Hindlimb muscle (tissue), 1 donor: ENCODE measurements at places on chromosomes 12 and 14. TPM values are rescaled to one million over a fixed set of nuclear protein-coding genes. Genes with fewer than 3 reads are reported as not detected.
A peak's percentile ranks its signal among the peaks of the same experiment; 100 is the strongest.

SAMD15 gene
- 0.35 TPM for polyA plus RNA-seq

PMCH gene
- not detected for polyA plus RNA-seq

FBXO21 gene
- 24.9 TPM for polyA plus RNA-seq

- DNase-seq: peak; percentile 89
Measured at GRCh38 chr12:38905480-38906351, at the start of gene CPNE8. TSS of gene CPNE8 (minus strand) at chr12:38905591. CDS start at chr12:38905534, 57 bp downstream.

DNA sequence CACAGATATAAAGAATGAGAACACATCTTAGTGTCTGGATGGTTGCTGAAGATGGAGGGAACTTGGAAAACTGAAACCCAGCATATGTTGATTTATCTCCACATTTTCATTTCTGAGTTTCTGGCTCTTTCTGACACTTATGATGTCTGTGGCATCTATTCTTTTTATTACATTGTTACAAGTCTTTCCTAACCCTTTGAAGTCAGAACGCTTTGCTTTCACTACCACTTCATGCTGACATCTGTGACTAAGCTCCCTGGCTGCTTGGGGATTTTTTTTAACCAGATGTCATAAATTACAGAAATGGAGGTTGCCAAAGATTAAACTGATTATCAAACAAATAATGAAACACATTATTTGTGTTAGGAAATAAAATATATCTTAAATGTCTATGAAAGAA is 188.7 kb downstream of the KITLG start:
- DNase-seq: no peak

DNA sequence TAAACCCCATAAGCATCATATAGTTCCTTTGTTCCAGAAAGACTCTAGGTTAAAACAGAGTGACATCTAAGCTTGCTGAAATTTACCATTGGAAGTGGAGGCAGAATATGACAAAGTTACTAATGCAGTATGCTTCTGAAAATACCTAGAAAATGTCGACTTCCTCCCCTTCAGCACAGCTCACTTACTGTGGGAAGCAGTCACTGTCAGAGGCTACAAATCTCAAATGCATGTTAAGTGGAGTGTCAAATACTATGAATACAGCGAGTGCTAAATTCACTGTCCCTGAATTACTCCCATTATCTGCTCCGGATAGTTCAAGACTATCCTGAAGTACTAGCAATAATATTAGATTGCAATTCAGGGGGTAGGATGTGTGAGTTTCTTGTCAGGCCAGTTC is 1454.6 kb downstream of the AACS start:
- DNase-seq: no peak
